ENCODE measurements at places on chromosomes 5 and 9. TPM values are rescaled to one million over a fixed set of nuclear protein-coding genes. Genes with fewer than 3 reads are reported as not detected.

GRCh38 chr5:174259696-174260420, 214.4 kb downstream of the NSG2 start:
- DNase-seq: no peak

DNA sequence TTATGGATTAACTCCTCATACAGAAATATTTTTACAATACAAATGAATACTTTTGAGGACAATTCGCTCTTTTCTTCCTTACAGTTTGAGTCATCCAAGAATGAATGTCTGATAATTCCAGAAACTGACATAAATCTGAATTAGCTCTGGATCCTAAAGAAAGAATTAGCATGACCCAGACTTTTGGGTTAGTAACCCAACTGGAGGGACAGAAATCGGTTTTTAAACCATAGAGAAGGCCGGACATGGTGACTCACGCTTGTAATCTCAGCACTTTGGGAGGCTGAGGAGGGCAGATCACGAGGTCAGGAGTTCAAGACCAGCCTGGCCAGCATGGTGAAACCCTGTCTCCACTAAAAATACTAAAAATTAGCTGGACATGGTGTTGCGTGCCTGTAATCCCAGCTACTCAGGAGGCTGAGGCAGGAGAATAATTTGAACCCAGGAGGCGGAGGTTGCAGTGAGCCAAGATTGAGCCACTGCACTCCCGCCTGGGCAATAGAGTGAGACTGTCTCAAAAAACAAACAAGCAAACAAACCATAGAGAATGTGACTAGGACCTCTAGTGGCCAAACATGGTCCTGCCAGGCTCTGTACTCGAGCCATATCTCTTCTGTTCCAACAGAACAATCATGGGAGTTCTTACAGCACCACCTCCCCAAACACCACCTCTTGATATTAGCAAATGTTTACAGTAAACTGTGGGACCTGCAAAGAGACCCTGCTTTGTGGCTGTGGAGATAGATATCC, 44.8 kb downstream of the LURAP1L start:
- no peak for DNase-seq

GRCh38 chr5:18732556-18733479, 1098.6 kb downstream of the TAF11L14 start:
- DNase-seq: no peak

DNA sequence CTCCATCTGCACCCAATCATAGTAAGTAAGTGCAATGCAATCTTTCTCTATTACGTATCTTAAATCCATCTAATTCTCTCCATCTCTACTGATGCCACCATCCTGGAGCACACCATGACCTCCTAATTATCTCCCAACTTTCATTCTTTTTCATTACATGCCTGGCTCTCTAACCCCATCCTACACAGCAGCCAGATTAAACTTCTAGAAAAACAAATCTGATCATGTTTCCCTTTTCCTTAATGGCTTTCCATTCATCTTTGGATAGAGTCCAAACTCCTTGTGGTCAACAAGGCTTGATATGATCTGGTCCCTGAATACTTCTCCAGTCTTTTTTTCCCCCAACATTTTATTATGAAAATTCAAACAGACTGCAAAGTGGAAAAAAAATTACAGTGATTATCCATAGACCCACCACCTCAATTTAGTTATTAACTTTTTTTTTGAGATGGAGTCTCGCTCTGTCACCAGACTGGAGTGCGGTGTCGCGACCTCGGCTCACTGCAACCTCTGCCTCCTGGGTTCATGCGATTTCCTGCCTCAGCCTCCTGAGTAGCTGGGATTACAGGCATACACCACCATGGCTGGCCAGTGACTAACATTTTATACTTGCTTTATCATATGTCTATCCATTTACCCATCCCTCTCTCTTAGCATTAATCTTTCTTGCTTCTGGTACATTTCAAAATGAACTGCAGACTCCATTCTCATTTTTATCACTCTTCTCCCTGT, 5.2 kb downstream of the PPP2R2B start:
- DNase-seq: no peak

- peak; percentile 31 for DNase-seq
Measured at GRCh38 chr5:112886975-112887374, 25.9 kb downstream of the SRP19 start.

- peak; percentile 12 for DNase-seq
Measured at GRCh38 chr5:395921-396530, 47.0 kb upstream of the EXOC3 start.

DNA sequence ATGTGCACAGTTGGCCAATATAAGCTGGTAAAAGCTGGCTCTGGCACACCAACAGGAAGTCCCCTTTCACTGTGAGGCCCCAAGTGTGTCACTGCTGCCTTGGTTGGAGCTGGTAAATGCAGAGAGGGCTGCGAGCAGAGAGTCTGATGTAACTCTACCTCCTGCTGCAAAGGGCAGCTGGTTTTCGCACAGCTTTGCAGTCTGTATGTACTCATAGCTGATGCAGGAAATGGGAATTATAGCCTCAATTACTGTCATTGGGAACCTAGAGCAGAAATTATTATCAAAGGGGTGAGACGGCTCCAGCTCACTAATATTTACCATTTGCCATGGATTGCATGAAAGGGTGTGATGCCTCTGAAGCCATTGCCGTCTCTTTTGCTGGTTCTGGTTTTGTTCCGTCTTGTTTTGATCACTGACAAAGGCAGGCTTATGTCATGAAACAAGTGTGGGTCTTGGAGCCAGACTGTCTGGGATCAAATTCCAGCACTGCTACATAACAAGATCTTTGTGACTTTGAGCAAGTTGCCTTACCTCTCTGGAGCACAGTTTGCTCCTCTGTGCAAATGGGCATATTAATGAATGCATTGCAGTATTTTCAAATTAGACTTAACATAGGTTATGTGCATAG, 124.3 kb upstream of the SLC25A48 start:
- no peak for DNase-seq

DNA sequence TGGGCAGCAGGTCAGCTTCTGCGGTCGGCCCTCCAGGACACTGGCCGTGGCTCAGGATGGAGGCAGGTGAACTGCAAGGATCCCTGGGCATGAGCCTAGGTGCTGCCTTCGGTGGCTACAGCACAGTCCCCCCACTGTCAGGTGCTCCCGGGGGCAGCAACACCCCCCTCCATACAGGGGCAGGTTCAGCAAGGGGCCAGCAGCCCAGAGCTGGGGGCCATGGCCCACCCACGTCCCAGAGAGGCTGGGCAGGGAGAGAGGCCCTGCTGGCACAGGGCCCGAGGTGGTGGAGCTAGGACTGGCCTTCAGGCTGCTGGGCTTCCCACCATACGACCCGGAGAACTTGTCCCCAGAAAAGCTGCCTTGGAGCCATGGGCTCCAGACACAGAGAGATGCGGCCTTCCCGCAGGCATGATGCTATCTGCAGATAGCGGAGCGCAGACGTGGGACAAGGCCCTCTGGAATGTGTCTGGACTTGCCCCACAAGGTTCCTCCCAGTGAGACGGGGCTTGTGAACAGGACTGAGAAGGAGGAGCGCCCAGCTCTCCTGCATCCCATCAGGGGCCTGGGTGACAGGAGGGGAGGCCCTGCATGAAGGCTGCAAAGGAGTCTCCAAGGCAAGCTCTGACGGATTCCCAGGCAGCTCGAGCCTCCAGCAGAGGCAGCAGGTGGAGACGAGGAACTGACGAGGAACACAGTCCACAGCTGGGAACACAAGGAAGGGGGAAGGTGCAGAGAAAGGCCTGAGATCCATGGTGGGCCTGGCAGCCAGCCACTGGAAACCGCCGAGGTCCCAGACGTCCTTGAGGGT, 111.1 kb downstream of the VAV2 start:
- DNase-seq: no peak

DNA sequence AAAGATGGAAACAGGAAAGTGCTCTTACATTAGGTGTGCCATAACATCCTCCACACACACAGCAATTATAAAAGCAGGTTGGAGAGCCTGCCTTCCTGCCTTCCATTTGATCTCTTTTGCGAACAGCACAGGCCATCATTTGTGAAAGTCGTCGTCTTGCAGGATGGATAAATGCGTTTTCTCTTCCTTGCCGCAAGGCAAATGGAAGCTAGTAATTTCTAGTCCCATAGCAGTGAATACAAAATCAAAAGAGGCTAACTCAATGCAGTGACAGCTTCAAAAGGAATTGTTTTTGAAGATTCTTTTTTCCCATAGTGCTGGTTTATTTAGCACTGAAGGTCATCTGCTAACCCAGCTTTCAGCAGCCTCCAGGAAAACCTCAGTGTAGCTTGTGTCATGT, 178.8 kb downstream of the GIN1 start:
- DNase-seq: no peak

- DNase-seq: no peak
Measured at GRCh38 chr9:89462199-89462598, 35.7 kb downstream of the SEMA4D start.

GRCh38 chr5:124154714-124155113, 591.7 kb downstream of the ZNF608 start:
- DNase-seq: no peak

GRCh38 chr9:28678097-28678496, 1104.8 kb upstream of the C9orf72 start:
- DNase-seq: no peak

ORM1 gene
- total RNA-seq: not detected

FAM221B gene
- not detected for total RNA-seq

RNF224 gene
- total RNA-seq: 0.10 TPM

ADCY2 gene
- not detected for total RNA-seq

GABRG2 gene
- total RNA-seq: not detected

GRIA1 gene
- total RNA-seq: not detected

IFNA2 gene
- total RNA-seq: not detected

OBP2B gene
- not detected for total RNA-seq

All from activated CD4-positive, alpha-beta T cell treated with anti-CD3 and anti-CD28 coated beads, Interleukin-2, amount 10 ng/mL, durations not matched to agents 7 days and 5 days (primary cell).